NCI-H1105 (cell line): ENCODE measurements at places on chromosomes 5 and 9.

DNA sequence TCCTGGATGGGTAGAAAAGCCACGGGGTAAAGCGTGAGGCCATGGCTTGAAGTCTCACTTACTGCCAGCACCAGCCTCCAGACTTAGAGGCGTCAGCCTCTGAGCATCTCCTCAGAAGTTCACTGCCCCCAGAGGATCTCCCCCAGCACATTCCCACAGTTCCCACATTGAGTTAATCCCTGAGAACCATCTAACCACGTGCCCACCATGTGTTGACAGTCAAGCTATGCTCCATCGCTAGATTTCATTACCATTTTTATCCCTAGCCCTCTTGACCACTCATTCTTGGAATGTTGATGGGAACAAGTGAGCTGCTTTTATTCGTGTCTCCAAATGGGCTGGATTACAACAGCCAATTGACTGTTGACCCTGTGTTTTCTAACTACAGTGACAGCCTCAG lies 283.3 kb upstream of the IRX1 start:
- DNase-seq, result no peak

- no peak for DNase-seq
Observed at GRCh38 chr5:87136096-87136495, 131.6 kb upstream of the RASA1 start.

- DNase-seq, result no peak
Observed at GRCh38 chr9:122656378-122656777, 1.0 kb downstream of the OR1B1 start.

DNA sequence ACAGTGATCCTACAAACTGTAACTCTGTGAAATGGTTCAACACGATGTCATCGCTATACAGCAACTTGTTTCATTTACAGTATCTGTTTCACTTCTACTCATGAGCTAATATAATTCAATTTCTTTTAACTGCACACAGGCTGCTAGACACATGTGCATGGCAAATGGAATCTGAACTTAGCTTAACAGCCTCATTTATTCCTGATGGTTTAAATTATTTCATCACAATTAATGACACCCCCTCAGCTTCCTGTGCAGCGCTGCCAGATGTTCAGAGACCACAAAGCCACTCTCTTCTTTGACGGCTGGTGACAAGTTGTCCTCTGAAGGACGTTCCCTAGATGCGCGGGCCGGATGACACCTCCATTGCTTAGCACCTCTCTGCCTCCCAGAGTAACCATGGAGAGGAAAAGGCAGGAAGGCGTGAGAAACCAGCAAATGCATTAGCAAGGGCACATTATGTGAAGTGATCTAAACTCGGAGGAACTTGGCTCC lies 191.1 kb downstream of the BNC2 start:
- DNase-seq, result no peak

- no peak for DNase-seq
Observed at GRCh38 chr5:2265341-2265740, 382.6 kb upstream of the IRX4 start.

DNA sequence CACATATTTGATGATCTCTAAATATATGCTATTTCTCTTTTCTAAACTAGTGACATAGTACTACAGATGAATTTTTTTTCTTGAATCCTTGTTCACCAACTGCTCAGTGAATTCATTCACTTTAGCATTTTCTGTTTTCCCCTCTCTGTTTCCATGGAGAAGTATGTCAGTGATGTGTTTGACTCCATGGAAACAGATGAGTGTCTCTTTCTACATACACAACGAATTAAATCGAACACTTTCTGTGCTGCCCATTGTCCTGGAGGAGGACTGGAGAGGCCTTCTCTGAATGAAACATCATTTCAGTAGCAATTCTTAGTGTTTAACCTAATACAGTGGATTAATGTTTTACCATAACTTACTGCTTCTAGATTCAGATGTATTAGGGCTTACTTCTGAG lies 9.5 kb downstream of the INVS start:
- no peak for DNase-seq

DNA sequence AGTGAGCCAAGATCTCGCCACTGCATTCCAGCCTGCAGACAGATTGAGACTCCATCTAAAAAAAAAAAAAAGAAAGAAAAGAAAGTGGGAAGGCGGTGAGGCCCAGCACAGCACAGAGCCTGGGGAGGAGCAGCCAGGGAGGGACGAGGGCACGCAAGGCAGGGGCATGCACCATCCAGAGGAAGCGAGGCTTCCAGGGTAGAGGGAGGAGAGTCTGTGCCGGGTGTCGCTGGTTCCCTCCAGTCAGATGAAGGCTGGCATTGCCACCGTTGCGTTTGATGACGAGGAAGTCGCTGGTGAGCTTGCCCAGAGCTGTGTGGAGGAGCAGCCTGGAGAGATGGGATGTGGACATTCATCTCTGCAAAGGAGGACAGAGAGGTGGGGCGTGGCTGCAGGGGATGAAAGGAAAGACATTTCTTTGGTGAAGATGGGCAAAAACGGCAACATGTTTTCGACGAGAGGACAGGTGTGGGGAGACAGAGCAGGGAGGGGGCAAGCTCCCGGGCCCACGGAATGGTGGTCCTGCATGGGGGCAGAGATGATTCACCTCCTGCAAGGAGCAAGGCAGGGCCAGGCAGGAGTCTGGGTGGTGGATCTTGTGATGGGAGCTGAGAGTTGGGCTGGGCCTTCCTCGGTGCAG lies 18.6 kb upstream of the OLFM1 start:
- no peak for DNase-seq

GRCh38 chr5:145903867-145904266 lies 31.1 kb upstream of the GRXCR2 start:
- DNase-seq, result no peak

- no peak for DNase-seq
Observed at GRCh38 chr5:145903113-145903512, 30.3 kb upstream of the GRXCR2 start.

GRCh38 chr5:111737716-111738115 lies 19.3 kb downstream of the NREP start:
- DNase-seq, result no peak

- DNase-seq, result no peak
Observed at GRCh38 chr9:35649431-35650340, 1.0 kb downstream of the SIT1 start.

GRCh38 chr5:154766558-154767281 lies 11.5 kb downstream of the LARP1 start:
- DNase-seq, result no peak

DNA sequence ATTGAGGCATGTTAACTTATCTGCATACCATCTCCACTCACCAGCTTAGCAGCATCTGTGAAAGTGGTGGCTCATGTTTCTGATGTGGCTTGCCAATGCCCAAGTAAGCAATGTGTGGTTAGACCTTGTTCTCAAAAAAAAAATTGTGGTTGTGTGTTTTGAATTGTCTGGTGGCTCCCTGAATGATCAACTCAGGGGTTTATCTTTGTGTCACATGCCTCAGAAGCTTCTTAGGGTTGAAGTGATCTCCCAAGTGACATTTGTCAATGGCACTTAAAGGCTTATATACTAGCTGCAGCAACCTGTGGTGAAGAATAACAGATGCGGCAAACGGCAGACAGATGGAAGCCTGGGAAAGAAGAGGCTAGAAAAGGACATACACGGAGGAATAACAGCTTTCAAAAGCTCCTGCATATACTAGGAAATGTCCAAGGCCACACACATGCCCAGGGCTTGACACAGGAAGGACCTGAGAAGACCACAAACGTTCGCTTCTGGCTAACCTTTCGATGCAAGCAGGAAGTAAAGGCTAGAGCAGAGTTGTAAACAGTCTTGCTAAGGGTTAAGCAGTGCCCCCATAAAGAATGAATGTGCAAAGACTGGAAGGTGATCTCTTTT lies 42.2 kb upstream of the FSD1L start:
- no peak for DNase-seq

DNA sequence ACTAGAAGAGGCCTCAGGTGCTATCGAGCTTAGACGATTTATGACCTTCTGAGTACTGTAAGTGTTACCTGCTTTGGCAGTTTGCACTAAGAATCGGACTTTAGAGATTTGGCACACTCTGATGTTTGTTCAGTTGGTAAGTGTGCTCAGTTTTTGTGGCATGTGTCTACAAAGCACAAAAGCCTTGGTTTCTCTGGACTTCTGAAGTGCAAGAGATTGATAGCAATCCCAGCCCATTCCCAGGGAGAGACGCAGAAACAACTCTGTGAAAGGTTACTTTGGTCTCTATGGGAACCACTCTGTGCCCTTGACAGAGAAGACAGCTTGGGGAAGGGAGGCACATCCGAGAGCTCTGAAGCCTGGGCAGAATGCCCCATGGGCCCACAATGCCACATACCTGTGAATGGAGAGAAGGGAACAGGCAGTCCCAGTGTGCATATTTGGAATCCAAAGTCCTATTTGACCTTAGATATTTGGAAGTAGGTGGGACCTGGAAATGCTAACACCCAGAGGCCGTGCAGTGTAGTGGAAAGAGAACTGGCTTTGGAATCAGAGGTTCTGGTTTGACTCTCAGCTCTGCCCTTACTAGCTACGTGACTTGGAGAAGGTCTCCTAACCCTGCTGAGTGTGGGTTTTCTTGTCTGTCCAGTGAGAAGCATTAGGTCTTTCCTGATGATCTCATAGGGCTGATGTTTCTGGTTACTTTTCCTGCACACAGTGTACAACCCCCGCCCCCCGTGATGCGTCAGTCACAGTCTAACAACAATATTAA lies 194.3 kb upstream of the VLDLR start:
- DNase-seq, result peak; percentile 5

GRCh38 chr9:131275332-131276093 lies 797 bp downstream of the FAM78A start:
- DNase-seq, result no peak

DNA sequence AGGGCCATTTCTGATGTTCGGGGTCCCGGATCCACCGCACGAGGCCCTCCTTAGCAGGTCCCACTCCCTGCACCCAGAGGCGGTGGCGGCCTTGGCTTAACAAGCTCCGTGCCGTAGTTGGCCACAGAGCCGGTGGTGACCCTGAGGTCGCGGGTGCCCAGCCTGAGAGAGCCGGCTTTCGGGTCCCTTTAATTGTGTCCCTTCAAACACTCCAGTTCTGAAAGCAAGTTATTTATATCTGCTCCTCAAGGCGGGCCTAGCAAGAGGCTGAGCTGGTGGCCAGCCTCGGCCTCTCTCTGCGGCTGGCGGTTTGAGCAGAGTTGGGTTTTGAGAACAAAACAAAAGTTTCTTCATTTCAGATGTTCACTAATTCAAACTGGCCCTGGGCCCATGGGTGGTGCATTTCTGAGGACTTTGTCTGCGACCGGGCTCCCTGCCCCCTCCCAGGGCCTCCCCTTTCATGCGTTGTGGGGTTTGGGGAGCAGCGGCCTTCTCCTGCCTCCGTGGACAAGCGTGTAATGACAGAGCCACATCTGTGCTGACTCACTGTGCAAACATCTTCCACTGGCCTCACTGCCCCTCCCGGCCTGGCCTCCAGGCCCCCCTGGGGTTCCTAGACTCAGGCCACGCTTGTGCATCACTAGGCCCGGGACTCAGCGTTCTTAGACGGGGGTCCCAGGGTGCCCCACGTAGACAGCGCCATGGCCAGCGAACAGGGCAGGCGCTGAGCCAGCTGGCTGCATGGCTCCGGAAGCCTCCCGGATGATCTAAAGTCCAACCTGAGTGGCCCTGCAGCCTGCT lies 49.4 kb upstream of the COL5A1 start:
- no peak for DNase-seq

DNA sequence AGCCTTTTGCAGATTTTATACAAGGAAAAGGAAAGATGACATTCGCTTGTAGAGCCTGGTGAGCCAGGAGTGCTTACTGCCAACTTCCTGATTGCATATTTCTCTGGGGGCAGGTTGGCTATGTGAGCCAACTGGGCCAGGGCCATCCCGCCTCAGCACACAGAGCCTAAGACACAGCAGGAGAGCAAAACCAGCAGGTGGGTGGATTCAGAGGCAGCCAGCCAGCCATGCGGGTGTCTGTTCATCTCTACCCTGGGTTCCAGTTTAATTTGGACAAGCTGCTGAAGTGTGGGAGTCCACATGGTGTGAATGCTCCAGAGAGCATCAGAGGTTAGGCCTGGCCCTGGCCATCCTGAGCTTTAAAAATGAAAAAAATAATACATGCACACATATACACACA lies 291.4 kb downstream of the ARHGEF28 start:
- DNase-seq, result no peak

GRCh38 chr5:142059304-142059940 lies 46.6 kb upstream of the GNPDA1 start:
- DNase-seq, result no peak

- DNase-seq, result no peak
Observed at GRCh38 chr9:93264338-93265125, 80.6 kb downstream of the WNK2 start.

GRCh38 chr5:133368916-133369783 lies 243.2 kb downstream of the FSTL4 start:
- DNase-seq, result no peak

- DNase-seq, result no peak
Observed at GRCh38 chr5:52987711-52988331, 1.3 kb upstream of the ITGA2 start.

DNA sequence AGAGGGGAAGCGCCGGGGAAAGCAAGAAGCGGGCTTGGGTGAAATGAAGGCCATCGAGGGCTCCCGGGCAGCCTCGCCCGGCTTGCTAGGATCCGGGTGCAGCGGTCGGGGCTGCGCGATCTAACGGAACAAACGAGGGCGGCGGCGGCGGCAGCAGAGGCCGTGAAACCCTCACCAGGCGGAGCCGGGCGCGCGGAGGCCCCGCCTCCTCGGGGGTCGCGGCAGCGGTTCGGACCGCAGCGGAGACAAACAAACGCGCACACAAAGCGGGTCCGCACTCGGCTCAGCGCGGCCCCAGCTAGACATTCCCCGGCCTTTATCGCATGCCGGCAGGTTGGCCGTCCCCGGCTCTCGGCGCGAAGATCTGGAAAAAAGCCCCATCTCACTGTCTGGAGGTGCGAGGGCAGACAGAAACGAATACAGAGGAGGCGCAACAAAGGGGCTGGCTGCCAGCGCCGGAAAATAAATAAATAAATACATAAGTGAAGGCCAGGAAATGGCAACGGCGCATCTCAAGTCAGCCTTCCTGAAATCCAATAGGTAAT lies 10.5 kb upstream of the TRIM36 start:
- DNase-seq, result peak; percentile 19

GRCh38 chr9:22512495-22512894 lies 65.9 kb downstream of the DMRTA1 start:
- DNase-seq, result no peak

- no peak for DNase-seq
Observed at GRCh38 chr5:58022055-58022454, 437.8 kb downstream of the PLK2 start.

DNA sequence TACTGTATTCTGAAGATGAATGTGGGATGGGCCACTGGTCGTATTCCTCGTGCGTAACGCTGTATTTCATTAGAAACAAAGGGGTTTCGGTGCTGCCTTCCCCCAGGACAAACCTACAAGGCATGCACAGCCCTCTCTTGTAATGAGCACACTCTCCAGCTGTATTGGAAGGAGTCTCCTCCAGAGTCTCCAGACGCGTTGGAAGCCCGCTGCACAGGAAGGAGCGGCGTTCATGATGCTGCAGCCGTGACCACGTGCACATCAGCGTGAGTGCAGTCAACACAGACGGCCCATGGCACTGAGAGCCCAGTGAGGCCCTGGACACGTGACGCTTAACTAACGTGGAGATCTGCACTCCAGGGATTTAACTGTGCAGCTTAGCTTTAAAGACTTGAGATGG lies 209.0 kb upstream of the IRX1 start:
- DNase-seq, result no peak
